Sigmoid colon (tissue), 7 donors: ENCODE measurements at places on chromosomes 12 and 14. TPM values are rescaled to one million over a fixed set of nuclear protein-coding genes. Genes with fewer than 3 reads are reported as not detected.

DNA sequence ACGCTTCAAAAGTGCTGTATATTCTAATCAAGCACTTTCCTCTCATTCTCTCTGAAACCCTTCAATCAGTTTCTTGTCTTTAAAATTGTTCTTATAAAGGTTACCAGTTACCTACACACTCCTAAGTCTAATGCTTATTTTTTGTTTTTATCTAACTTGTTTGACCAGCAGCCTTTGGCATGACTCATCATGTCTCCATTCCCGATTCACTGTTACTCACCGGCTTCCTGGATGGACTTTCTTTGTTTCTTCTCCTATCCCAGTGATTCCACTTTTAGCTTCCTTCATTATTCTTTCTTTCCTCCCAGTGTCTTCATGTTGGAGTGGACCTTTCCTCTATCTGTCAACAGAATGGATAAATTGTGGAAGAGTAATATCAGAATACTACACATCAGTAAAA is 368.6 kb upstream of the CCDC196 start:
- H3K36me3 ChIP-seq = no peaks in the 10 kb centered on the region
- H3K27ac ChIP-seq = no peak overlapping the region

DNA sequence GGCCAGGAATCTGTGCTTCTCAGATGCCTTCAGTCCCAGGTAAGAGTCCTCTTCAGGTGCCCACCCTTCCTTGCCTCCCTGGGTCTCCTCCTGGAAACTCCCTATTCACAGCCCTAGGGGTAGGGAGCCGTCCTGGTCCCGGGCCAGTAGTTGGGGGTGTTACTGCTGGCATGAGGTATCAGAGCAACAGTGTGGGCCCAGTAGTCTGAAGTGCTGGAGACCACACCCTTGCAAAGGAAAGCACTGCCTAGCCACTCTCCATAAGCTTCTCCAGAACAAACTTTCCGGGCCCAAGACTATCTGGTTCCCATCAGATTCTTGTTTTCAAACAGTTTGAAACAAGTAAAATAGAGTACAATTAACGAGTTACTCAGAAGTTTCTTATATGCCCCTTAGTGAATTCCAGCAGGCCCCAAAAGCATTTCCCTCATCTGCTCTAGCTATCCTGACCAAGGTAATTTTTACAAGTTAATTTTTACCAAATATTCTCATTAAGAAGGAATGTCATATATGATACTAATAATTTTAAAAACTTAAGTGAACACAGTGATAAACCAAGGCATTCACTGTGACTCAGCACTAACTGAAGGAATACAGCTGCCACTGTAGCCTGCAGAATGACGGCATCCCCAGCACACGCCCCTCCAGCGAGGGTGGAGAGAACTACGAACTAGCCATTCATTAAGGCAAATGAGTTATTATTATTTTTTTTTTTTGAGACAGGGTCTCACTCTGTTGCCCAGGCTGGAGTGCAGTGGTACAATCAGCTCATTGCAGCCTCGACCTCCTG is 49.4 kb downstream of the MOK start:
- no peaks in the 10 kb centered on the region for H3K4me1 ChIP-seq
- H3K27me3 ChIP-seq = no peaks in the 10 kb centered on the region
- H3K27ac ChIP-seq = peak overlapping the region; percentile 62
- H3K36me3 ChIP-seq = peaks cover 7% of the 10 kb centered on the region

DNA sequence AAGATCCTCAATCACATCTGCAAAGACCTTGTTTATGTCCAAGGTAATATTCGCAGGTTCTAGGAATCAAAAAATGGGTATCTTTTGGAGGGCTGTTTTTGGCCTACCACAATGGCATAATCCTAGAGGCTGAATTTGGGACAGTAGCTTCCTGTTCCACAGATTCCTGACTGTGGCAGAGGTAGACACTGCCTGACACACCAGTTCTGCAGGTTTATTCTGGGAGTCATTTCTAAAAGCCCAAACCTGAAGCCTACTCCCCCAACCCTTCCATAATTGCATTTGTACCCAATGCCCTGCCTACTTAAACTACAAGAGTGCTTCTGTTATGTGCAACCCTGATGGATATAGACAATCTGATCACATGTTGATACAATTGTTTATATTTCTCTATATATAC is 378.9 kb downstream of the PCNX1 start:
- DNase-seq = no peak
- no peaks in the 10 kb centered on the region for H3K36me3 ChIP-seq
- no peaks in the 10 kb centered on the region for H3K4me1 ChIP-seq
- H3K27me3 ChIP-seq = no peaks in the 10 kb centered on the region

PAX9 gene
- 1.2 TPM for total RNA-seq

PLEKHG7 gene
- not detected for total RNA-seq

DNA sequence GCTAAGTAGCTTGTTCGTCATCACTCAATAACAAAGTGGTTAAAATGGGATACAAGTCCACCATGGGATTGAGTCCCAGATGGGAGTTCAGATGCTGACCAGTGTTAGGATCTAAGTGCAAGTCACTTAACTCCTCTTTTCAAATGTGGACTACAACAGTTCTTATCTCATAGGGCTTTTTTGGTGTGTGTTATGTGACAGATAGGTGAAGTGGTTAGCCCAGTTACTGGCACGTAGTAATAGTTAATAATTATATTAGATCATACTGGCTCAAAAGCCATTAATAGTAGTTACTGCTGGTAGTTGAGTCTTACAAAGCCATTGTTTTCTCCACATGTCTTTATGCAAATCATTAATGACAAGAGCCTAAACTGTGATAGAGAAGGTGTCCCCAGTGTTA is 73.2 kb downstream of the RCOR1 start:
- no peak for DNase-seq
- H3K4me3 ChIP-seq = no peak overlapping the region
- H3K27me3 ChIP-seq = no peaks in the 10 kb centered on the region
- no peaks in the 10 kb centered on the region for H3K4me1 ChIP-seq
- H3K36me3 ChIP-seq = no peaks in the 10 kb centered on the region

SLCO1C1 gene
- 1.8 TPM for total RNA-seq

GRCh38 chr12:107917912-107918800 is 143.7 kb downstream of the ASCL4 start:
- H3K27me3 ChIP-seq = peaks cover 38% of the 10 kb centered on the region
- no peak overlapping the region for H3K27ac ChIP-seq
- no peaks in the 10 kb centered on the region for H3K36me3 ChIP-seq

DNA sequence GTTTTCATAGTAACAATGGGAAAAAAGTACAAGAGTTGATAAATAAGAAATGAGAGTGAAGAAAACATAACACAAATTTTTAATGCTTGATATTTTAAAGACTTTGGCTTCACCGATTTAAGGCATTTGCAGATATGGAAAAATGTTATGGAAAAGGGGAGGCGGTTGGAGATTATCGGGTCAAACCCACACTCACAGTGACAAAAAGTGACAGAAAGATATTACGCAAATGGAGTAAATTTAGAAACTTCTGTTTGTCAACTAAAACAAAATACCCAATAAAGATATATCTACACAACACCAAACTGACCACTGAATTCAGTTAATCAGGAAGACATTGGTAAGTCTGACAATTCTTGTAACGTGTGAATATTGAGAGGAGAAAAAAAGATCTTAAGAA is 2.5 kb downstream of the PPP1R12A start:
- peaks cover 59% of the 10 kb centered on the region for H3K4me1 ChIP-seq
- peak overlapping the region; percentile 96 for H3K4me3 ChIP-seq
- H3K27ac ChIP-seq = peak overlapping the region; percentile 99
- H3K36me3 ChIP-seq = no peaks in the 10 kb centered on the region

KRT71 gene
- total RNA-seq = not detected

RPL36AL gene
- total RNA-seq = 446 TPM

PAH gene
- total RNA-seq = not detected

- H3K27me3 ChIP-seq = peaks cover 7% of the 10 kb centered on the region
- no peak overlapping the region for H3K4me3 ChIP-seq
- H3K36me3 ChIP-seq = no peaks in the 10 kb centered on the region
- DNase-seq = peak; percentile 56
These were observed 55.9 kb upstream of the DIO3 start for GRCh38 chr14:101505236-101505970.

ZDHHC22 gene
- 0.49 TPM for total RNA-seq

KRT78 gene
- not detected for total RNA-seq

- peaks cover 32% of the 10 kb centered on the region for H3K4me1 ChIP-seq
- peak; percentile 91 for DNase-seq
- no peaks in the 10 kb centered on the region for H3K27me3 ChIP-seq
- H3K36me3 ChIP-seq = no peaks in the 10 kb centered on the region
- peak within 1 kb of the TSS; percentile 86 for H3K27ac ChIP-seq
These were observed at the start of gene ADCY6 for GRCh38 chr12:48788854-48789775. ADCY6 (minus strand) TSS chr12:48789089; CDS start chr12:48783434, 5,655 bp downstream.

DNA sequence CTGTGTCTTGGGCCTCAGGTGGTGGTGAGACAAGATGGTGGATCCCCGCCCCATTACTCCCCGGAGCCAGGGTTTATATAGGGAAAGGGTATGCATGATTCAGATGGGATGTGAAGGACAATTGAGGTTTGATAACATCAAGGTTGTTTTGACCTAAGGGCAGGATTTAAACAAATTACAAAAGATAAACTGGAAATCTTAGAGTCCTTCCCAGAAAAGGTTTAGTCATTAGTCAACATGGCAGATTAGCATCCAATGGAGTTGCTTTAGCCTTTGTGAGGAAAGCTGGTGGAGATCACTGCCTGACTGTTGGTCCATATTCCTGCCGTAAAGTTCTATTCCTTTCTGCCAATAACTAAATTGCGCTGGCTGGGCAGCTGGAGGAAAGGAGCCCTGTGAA is 15.6 kb upstream of the FRMD6 start:
- no peak overlapping the region for H3K27ac ChIP-seq
- H3K36me3 ChIP-seq = no peaks in the 10 kb centered on the region
- DNase-seq = no peak
- H3K27me3 ChIP-seq = no peaks in the 10 kb centered on the region

DNA sequence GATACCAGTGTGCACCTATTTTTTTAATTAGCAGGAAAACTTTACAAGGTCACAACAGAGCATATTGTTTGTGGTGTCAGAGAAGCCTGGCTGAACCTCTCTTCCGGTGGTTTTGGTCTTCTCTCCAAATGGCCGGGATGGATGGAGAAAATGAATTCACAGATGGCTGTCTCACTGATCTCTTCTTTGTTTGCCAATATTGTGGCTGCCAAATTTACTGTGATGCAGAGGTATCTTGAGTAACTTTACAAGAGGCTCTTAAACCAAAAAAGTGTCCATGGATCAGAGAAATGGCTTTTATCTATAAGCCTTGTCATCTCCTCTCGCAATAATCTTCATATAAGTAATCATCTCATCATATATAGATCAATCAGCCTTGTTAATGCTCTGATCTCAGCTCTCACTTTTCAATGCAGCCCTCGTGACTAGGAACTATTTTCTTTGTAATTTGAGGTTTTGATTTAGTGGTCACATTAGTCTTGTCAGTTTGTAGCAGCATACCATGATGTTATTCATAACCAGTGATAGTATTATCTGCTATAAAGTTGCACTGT is 308.1 kb downstream of the EGLN3 start:
- H3K36me3 ChIP-seq = no peaks in the 10 kb centered on the region
- no peak for DNase-seq
- H3K4me1 ChIP-seq = no peaks in the 10 kb centered on the region
- no peaks in the 10 kb centered on the region for H3K27me3 ChIP-seq
- H3K4me3 ChIP-seq = no peak overlapping the region

DNA sequence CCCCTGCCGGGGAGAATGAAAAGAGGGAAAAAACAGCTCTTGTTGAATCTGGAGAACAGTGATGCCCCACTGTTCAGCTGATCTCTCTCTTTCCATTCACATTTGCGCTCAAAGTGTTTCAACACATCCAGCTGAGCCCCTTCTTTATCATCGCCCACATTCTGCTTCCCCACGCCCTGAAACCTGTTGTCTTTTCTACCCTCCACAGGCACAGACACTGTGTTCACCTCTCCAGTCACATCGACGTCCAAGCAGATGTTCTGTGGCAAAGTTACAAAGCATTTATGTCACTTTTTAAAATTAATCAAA is 338.7 kb downstream of the EGLN3 start:
- H3K27ac ChIP-seq = no peak overlapping the region
- H3K36me3 ChIP-seq = no peaks in the 10 kb centered on the region
- no peaks in the 10 kb centered on the region for H3K27me3 ChIP-seq
- no peaks in the 10 kb centered on the region for H3K4me1 ChIP-seq

GPR162 gene
- 13.0 TPM for total RNA-seq

GRCh38 chr14:99749142-99749541 is 44.1 kb upstream of the EML1 start:
- H3K4me3 ChIP-seq = no peak overlapping the region
- peaks cover 86% of the 10 kb centered on the region for H3K4me1 ChIP-seq
- DNase-seq = no peak
- H3K36me3 ChIP-seq = no peaks in the 10 kb centered on the region
- H3K27ac ChIP-seq = peak overlapping the region; percentile 92

DNA sequence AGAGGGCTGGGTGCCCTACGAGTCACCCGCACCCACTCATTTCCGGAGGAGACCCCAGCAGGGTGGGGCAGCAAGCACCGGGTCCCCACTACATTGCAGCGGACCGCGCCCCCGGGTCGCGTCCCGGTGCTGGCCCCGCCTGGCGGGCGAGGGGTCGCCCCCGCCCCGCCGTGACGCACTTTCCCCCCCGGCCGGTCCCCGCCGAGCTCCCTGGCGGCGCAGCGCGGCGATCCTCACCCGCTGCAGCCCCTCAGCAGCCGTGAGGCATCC is 106.1 kb downstream of the PRICKLE1 start:
- H3K27me3 ChIP-seq = no peaks in the 10 kb centered on the region
- peak; percentile 69 for DNase-seq
- H3K27ac ChIP-seq = peak overlapping the region; percentile 86
- H3K4me1 ChIP-seq = peaks cover 6% of the 10 kb centered on the region
- no peaks in the 10 kb centered on the region for H3K36me3 ChIP-seq

RNASE7 gene
- not detected for total RNA-seq

GRCh38 chr12:50988051-50988450 is 35.7 kb downstream of the HIGD1C start:
- H3K4me3 ChIP-seq = no peak overlapping the region
- peaks cover 29% of the 10 kb centered on the region for H3K36me3 ChIP-seq
- H3K27me3 ChIP-seq = no peaks in the 10 kb centered on the region
- H3K27ac ChIP-seq = no peak overlapping the region

DNA sequence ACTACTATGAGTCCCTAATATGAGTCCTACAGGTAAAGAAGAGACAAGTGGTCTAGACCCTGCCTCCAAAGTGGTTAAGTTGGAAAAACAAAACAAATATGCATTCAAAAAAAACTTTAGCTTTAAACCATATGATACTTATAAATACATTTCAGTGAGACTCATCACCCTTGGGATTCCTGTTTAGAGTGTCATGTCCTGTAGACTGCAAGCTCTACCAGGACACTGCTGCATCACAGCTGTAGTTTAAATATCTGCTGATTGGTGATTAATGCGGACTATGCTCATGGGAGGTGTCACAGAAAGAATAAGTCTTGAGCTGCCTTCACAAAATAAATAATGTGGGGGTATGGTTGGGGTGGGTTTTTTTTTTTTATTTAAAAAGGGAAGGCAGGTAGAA is 8.8 kb upstream of the LGR5 start:
- DNase-seq = no peak
- no peaks in the 10 kb centered on the region for H3K27me3 ChIP-seq
- H3K4me1 ChIP-seq = no peaks in the 10 kb centered on the region
- no peak overlapping the region for H3K27ac ChIP-seq
- no peaks in the 10 kb centered on the region for H3K36me3 ChIP-seq

ADAMTS20 gene
- total RNA-seq = not detected

GRCh38 chr14:23539248-23540140 is 12.1 kb downstream of the ZFHX2 start:
- no peaks in the 10 kb centered on the region for H3K27me3 ChIP-seq
- peaks cover 9% of the 10 kb centered on the region for H3K36me3 ChIP-seq
- H3K4me3 ChIP-seq = no peak overlapping the region
- no peak overlapping the region for H3K27ac ChIP-seq
